ENCODE measurements at places on chromosomes 4 and X.

- no peak overlapping the region for H3K4me3 ChIP-seq
- no peaks in the 10 kb centered on the region for H3K4me1 ChIP-seq
- H3K27ac ChIP-seq = no peak overlapping the region
Measured at GRCh38 chr4:52852041-52852440, 10.1 kb upstream of the RASL11B start.

DNA sequence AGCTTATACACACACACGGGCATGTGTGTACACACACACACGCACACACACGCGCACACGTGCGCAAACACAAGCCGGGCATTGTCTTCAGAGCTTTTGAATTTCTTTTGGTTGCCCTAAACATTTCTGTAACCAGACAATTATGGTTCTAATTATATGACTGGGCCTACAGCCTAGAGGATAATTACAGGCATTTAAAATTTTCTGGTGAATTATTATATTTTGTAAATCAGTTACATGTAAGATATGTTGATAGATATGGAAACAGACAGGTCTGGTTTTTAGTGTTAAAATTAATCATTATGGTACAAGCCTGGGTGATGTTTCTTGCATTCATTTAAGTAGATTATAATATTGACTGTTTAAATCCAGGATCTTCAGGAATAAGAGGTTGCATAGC lies 1120.5 kb downstream of the ADGRL3 start:
- no peak for DNase-seq
- no peaks in the 10 kb centered on the region for H3K36me3 ChIP-seq

GRCh38 chr4:23455456-23456158 lies 434.2 kb downstream of the PPARGC1A start:
- H3K36me3 ChIP-seq = no peaks in the 10 kb centered on the region
- no peak overlapping the region for H3K27ac ChIP-seq

- DNase-seq = no peak
- no peak overlapping the region for H3K4me3 ChIP-seq
- H3K27ac ChIP-seq = no peak overlapping the region
- H3K4me1 ChIP-seq = peaks cover 8% of the 10 kb centered on the region
- H3K36me3 ChIP-seq = no peaks in the 10 kb centered on the region
Measured at GRCh38 chrX:10904220-10904619, 206.9 kb upstream of the HCCS start.

- DNase-seq = no peak
- no peak overlapping the region for H3K4me3 ChIP-seq
- H3K36me3 ChIP-seq = no peaks in the 10 kb centered on the region
- H3K4me1 ChIP-seq = no peaks in the 10 kb centered on the region
- H3K27me3 ChIP-seq = no peaks in the 10 kb centered on the region
Measured at GRCh38 chr4:173317004-173317403, 17.2 kb downstream of the HMGB2 start.

DNA sequence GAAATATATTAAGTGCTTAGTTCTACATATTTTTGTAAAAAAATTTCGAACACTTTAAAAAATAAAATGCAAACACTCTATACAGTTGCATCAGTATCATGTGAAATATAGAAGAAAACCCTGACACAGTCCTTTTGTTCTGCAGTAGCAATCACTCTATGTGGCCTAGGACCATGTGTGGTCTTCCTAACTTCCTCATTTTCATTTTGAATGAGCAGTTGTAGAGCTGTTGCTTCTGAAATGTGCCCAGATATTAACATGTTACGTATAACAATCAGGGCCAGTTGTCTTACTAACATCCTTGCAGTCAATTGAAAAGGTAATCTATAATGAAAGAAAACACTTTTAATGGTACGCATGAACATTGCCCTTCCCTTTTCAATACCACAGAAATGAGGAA lies 107.9 kb downstream of the ZNF827 start:
- no peaks in the 10 kb centered on the region for H3K27me3 ChIP-seq
- no peaks in the 10 kb centered on the region for H3K36me3 ChIP-seq
- no peak overlapping the region for H3K27ac ChIP-seq
- H3K4me1 ChIP-seq = no peaks in the 10 kb centered on the region

Measured in esophagus squamous epithelium (tissue), 5 donors.